T follicular helper cell (primary cell): ENCODE measurements at places on chromosomes 13 and 19.

- no peak for DNase-seq
Measured at GRCh38 chr19:3450796-3451411, 29.4 kb downstream of the SMIM24 start.

DNA sequence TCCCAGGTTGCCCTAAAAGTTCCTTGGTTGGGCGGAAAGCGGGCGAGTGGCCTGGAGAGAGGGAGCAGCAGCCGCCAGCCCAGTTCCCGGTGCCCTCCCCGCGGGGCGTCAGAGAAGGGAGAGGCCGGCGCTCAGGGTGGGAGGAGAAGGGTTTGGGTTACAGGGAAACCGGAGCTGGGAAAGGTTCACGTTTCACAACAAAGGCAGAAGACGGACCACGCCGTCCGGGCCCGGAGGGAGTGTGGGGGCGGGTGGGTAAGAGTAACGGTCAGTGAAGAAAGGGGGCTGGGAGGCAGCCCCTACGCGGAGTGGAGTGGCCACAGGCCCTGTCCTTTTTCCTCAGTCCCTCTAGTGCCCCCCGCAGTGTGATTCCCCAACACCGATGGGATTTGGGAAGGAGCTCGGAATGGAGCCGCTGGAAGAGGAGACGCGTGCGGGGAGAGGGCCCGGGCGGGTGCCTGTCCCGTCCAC is 1.6 kb downstream of the SIX5 start:
- DNase-seq = no peak

- DNase-seq = no peak
Measured at GRCh38 chr13:21365574-21365973, 93.5 kb downstream of the ZDHHC20 start.

- no peak for DNase-seq
Measured at GRCh38 chr19:18380843-18381242, 5.1 kb upstream of the GDF15 start.

GRCh38 chr19:49469828-49470614 is 4.0 kb upstream of the FLT3LG start:
- DNase-seq = peak; percentile 61

- no peak for DNase-seq
Measured at GRCh38 chr19:44777715-44778347, at the start of gene CBLC. Gene CBLC (plus strand): TSS chr19:44777890. CDS start chr19:44777932, 42 bp downstream.

DNA sequence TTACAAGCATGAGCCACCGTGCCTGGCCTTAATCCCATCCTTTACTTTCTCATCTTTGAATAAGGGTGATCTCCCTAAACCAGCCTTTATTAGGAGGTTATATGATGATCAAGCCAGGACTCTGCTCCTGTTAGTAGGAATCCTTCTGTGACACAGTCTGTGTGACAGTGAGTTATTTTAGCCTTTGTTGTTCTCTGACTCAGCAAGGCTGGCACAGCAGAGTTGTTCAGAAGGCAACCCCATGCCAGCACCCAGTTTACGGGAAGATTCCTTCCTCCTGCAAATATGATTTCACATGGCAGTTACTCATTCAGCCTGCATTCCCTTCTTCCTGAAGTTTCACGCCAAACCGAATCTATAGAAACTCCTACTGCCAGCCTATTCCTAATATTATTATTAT is 10.5 kb upstream of the MIER2 start:
- no peak for DNase-seq

- no peak for DNase-seq
Measured at GRCh38 chr13:76387566-76387965, 498.6 kb downstream of the KCTD12 start.

- no peak for DNase-seq
Measured at GRCh38 chr13:32911506-32911905, 104.7 kb upstream of the KL start.

- no peak for DNase-seq
Measured at GRCh38 chr13:101979825-101980224, 422.0 kb downstream of the FGF14 start.

DNA sequence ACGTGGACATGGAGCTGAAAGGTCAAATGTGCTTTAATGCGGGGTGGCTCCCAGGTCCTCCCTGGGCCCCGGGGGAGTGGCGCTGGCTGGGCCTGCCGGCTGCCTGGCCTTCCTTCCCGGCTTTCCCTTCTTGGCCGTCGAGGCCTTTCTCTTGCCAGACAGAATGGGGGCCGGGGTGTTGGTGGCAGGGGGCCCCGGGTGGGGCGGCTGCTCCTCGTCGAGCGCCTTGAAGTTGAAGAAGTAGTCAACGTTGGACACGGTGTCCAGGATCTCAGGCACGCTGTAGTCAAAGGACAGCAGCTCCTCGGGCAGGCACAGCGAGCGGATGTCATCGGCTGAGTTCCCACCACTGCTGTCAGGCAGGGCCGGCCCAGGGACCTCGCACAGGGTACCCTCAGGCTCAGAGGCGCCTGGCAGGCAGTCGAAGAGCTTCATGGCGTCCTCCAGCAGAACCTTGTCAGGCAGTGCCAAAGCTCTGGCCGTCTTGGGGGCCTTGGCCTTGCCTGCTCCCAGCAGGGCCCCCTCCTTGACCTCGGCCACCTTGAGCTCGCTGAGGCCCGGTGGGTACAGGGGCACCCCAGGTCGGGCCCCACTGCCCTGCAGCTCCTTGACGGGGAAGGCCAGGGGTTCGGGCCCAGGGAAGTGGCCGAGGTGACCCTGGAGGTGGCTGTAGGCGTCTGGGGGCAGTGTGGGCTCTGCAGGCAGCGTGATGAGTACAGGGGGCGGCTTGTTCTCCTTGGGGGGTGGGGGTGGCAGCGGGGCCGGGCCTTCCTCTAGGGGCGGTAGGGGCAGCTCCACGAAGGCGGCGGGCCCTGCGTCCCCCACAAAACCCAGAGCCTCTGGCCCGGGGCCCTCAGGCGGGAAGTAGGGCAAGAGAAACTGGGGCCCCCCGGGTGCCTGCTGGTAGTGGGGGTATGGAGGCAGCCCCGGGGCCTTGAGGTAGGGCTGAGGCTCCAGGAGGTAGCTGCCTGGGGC is 1.3 kb downstream of the PRR22 start:
- DNase-seq = no peak

- no peak for DNase-seq
Measured at GRCh38 chr13:82374719-82375118, 1507.6 kb downstream of the SLITRK1 start.

GRCh38 chr19:43229315-43229714 is 23.9 kb upstream of the PSG4 start:
- no peak for DNase-seq

- no peak for DNase-seq
Measured at GRCh38 chr19:52007451-52007805, 583 bp downstream of the ZNF615 start.

DNA sequence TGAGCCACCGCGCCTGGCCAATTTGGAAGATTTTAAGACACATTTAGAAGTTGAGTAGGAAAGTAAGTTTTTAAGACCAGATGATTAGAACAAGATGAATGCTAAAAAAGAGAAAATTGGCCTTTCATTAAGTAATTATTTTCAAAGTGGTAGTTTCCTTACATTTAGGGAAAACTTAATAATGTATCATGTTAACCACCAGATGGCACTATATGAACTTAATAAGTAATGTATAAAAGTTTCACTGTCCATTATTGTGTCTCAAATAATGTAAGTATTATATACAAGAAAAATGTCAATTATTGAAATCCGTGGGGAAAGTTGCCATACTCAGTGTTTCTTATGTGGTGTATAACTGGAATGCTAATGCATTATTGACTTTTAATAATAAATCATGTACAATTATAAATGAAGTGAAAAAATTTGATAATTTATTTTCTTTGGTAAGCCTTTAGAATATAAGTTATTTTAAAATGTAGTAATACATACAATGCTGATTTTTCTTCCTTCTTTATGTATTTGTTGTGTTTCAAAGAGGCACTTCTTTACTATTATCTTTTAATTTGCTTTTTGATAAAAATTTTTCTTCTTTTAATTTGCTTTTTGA is 29.2 kb downstream of the COG6 start:
- DNase-seq = no peak

GRCh38 chr13:41311406-41312175 is 524 bp downstream of the NAA16 start:
- DNase-seq = peak; percentile 33

DNA sequence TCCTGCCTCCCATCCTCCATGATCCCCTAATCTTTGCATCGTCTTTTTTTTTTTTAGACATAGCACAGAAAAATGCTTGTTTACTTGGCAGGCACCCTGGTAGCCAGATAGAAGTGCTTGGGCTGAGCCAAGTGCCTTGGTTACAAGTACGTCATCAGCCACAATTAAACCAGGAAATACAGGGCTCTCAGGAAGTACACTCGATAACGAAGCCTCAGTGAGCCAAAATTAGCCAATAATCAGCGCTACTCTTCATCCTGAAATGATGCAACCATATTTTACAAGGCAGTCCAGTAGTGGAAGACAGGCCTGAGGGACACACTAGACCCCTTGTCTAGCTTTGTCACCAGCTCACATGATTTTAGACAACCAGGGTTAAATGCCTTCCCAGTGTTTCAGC is 194.0 kb upstream of the NBEA start:
- no peak for DNase-seq

GRCh38 chr19:38417544-38418506 is 8.2 kb downstream of the RASGRP4 start:
- DNase-seq = no peak

- DNase-seq = no peak
Measured at GRCh38 chr19:28744943-28745342, 468.0 kb downstream of the UQCRFS1 start.

DNA sequence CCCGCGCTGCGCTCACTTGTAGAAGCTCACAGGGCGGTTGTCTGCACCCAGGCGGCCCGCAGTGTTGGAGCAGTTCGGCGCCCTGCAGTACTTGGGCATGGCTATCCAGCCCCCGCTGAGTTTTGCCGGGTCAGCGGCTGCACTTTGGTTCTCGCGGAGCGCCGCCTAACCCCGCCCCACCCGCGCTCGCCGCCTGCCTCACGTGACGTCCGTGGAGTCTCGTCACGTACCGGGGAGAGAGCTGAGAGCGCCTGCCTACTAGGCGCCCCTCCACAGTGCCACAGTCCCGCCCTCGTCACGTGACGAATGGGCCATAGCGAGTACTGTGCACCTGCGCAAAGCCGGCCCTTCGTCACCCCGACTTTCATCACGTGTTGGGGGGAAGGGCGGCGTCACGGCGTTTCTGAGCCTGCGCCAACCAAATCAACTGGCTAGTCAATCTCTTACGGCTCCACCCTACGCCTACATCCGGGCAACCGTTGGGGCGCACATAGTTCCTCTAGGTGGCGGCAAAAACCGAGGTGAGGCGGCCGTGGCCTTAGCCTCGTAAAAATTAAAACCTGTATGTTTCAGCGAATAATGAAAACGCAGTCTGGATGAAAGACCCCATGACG is at the start of gene THAP8:
Gene THAP8, minus strand, starts transcription at position 167 of the 614 bp plus-strand sequence. Its CDS starts 68 bp downstream, at position 99.
- DNase-seq = peak; percentile 100

DNA sequence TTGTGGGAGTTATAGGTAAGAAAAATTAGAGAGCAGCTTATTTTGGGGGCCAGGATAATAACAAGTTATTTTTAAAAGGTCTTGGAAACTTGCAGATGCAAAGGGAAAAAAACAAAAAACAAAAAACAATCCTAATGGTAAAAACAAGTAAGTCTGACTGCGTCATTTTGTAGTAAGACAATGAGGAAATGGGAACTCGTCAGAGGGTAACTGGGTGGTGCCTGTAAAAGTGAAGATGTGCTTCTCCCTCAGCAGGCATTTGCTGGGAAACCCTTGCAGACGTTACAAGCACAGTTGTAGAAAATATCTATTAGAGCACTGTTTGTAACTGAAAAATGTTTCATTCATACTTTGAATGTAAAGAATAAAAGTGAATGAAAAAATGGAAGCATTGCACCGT is 2.2 kb upstream of the TNFSF13B start:
- DNase-seq = no peak

DNA sequence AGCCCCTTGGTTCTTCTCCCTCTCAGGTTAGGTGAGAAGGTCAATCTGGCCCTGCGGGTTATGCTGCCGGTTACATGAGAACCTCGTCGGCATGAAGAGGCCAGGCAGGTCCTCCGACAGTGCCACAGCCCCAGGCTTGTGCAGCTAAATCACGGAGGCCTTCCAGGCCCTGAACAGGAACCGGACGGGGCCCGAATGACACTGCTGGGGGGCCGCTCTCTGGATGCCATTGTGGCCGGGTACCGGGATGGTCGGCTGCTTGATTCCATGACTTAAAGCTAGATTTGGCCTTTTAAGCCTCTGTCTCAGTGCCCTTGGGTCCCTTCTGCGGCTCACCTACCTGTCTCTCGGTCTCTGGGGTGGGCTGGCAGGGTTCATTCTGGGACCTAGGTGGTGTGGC is 48.4 kb downstream of the C1QTNF9 start:
- no peak for DNase-seq

DNA sequence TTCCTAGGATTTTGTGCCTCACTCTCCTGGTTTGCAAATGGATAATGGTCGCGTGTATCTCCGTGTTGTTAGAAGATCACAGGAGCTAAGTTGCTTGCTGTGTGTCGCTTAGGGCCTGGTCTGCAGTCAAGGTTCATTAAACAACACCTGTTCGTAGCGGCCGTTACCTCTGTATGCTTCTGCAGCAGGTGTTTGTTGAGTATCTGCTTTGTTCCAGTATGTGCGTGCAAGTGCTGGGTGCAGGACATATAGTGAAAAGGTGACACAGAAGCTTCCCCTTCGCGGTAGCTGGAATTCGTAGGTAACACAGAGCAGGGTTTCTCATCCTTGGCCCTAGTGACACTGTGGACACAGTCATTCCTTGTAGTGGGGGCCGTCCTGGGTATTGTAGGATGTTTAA is 5.4 kb downstream of the MED25 start:
- DNase-seq = no peak

DNA sequence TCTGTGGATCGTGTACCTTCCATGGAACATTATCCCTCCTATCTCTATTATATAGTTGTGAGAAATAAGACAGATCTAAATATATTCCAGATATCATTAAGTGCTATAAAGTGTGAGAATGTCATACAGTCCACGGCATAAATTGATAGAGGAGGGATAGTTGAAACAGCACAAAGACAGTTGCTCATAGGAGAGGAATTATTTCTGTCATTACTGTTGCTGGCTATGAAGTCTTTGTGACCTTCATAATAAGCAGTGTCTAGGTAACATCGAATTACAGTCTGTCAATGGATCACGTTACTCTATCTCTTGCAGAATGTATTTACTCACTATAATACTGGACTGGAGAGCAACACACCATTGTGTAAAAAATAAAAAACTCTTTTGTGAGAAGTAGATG is 671.5 kb upstream of the PCDH20 start:
- no peak for DNase-seq

- no peak for DNase-seq
Measured at GRCh38 chr19:7833225-7834099, 3.4 kb downstream of the EVI5L start.

- peak; percentile 21 for DNase-seq
Measured at GRCh38 chr13:91346850-91347201, 661 bp upstream of the MIR17HG start.
